ENCODE measurements at places on chromosomes 1 and 21. TPM values are rescaled to one million over a fixed set of nuclear protein-coding genes. Genes with fewer than 3 reads are reported as not detected.

The KCNJ9 gene
- total RNA-seq = not detected

The KLF17 gene
- total RNA-seq = 0.43 TPM

The WDR26 gene
- total RNA-seq = 30.2 TPM

The NBPF6 gene
- total RNA-seq = not detected

The DMRTA2 gene
- 0.13 TPM for total RNA-seq

The FCRL1 gene
- total RNA-seq = not detected

The UBIAD1 gene
- total RNA-seq = 15.9 TPM
